Activated CD8-positive, alpha-beta T cell treated with anti-CD3 and anti-CD28 coated beads for 36 hours (primary cell): ENCODE measurements at places on chromosomes 7 and 10. TPM values are rescaled to one million over a fixed set of nuclear protein-coding genes. Genes with fewer than 3 reads are reported as not detected.
A peak's percentile ranks its signal among the peaks of the same experiment; 100 is the strongest.

RSPH10B gene
- total RNA-seq, result 0.59 TPM

TFR2 gene
- 11.9 TPM for total RNA-seq

ARHGEF35 gene
- total RNA-seq, result 2.8 TPM

HSPA12A gene
- not detected for total RNA-seq

HNRNPH3 gene
- total RNA-seq, result 145 TPM

STEAP1B gene
- not detected for total RNA-seq

FGL2 gene
- total RNA-seq, result 0.63 TPM

ELFN1 gene
- 0.20 TPM for total RNA-seq

VPS50 gene
- total RNA-seq, result 18.5 TPM

PSAP gene
- total RNA-seq, result 94.2 TPM

GRCh38 chr7:135707570-135707966, 20.4 kb downstream of the SLC13A4 start:
- no peaks in the 10 kb centered on the region for H3K4me1 ChIP-seq
- no peak overlapping the region for H3K4me3 ChIP-seq
- H3K27ac ChIP-seq, result no peak overlapping the region
- DNase-seq, result no peak

- no peak for DNase-seq
- no peak overlapping the region for H3K4me3 ChIP-seq
- no peak overlapping the region for H3K27ac ChIP-seq
- H3K4me1 ChIP-seq, result no peaks in the 10 kb centered on the region
- H3K27me3 ChIP-seq, result no peaks in the 10 kb centered on the region
Observed at GRCh38 chr7:84271543-84271942, 77.0 kb upstream of the SEMA3A start.

GRCh38 chr7:148058753-148059152, 531.8 kb upstream of the C7orf33 start:
- DNase-seq, result no peak
- H3K27me3 ChIP-seq, result no peaks in the 10 kb centered on the region
- H3K4me1 ChIP-seq, result no peaks in the 10 kb centered on the region

DNA sequence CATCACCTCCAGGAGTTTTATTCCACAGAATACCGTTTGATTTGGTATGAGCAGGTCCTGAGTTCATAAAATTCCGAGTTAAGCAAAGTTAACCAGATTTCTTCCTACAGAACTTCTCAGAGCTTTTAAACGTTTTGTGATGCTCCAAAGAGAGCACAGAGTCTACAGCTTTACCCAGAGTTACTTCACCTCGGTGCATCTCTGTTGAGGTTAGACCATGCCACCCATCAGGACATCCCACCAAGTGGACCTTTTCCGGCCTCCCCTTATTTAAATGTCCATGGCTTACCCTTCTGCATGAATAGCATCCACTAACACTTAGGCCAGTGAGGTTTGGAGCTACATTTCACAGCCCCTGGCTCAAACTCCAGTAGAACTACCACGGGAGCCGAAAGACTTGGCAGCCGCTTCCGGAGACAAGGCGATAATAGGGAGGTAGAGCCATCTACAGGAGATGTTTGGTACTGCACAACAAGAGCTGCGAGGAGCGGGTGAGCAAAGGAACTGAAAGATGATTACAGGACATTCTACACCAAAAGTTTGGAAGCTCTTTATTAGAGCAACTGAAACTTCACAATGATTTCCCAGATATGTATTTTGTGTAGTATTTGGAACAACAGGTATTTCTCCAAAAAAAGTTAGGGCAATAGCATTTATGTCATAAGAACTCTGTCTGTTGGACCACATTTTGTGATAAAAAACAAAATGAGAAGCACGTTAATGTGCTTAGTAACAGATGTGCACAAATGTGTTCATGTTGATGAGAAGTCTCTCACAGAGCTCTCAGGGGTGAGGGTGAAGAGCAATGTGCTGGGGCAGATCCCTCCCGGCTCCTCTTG, 174.7 kb downstream of the HERPUD2 start:
- H3K4me1 ChIP-seq, result no peaks in the 10 kb centered on the region
- no peaks in the 10 kb centered on the region for H3K36me3 ChIP-seq
- H3K27me3 ChIP-seq, result no peaks in the 10 kb centered on the region
- peak; percentile 66 for DNase-seq

- H3K4me3 ChIP-seq, result no peak overlapping the region
- no peak for DNase-seq
- no peak overlapping the region for H3K27ac ChIP-seq
- no peaks in the 10 kb centered on the region for H3K36me3 ChIP-seq
- H3K4me1 ChIP-seq, result no peaks in the 10 kb centered on the region
Observed at GRCh38 chr10:76548716-76549115, 1088.9 kb downstream of the KCNMA1 start.

- no peak for DNase-seq
- H3K27ac ChIP-seq, result no peak overlapping the region
- peaks cover 7% of the 10 kb centered on the region for H3K4me1 ChIP-seq
- no peak overlapping the region for H3K4me3 ChIP-seq
- H3K27me3 ChIP-seq, result peaks cover 9% of the 10 kb centered on the region
Observed at GRCh38 chr10:97916586-97916985, 66.9 kb downstream of the GOLGA7B start.

- peak; percentile 26 for DNase-seq
- H3K4me1 ChIP-seq, result peaks cover 16% of the 10 kb centered on the region
- no peaks in the 10 kb centered on the region for H3K27me3 ChIP-seq
- no peak overlapping the region for H3K4me3 ChIP-seq
- peaks cover 13% of the 10 kb centered on the region for H3K36me3 ChIP-seq
- H3K27ac ChIP-seq, result no peak overlapping the region
Observed at GRCh38 chr7:1537535-1538412, 7.3 kb downstream of the MAFK start.

- H3K4me1 ChIP-seq, result no peaks in the 10 kb centered on the region
- H3K4me3 ChIP-seq, result no peak overlapping the region
- H3K27ac ChIP-seq, result no peak overlapping the region
- H3K36me3 ChIP-seq, result no peaks in the 10 kb centered on the region
Observed at GRCh38 chr7:4604456-4604940, 77.6 kb upstream of the FOXK1 start.
